Natural killer cell treated with Interleukin-12 subunit alpha and Interleukin-12 subunit beta and Interleukin-15 and Interleukin-18, amount 100 ng/mL, for 72 hours (primary cell): ENCODE measurements at places on chromosomes 1 and 21. TPM values are rescaled to one million over a fixed set of nuclear protein-coding genes. Genes with fewer than 3 reads are reported as not detected.

ACTN2 gene
- total RNA-seq: not detected

AKIRIN1 gene
- total RNA-seq: 88.3 TPM

GRCh38 chr1:96309783-96310182, 411.8 kb upstream of the PTBP2 start:
- no peak for DNase-seq

C1orf105 gene
- not detected for total RNA-seq

DNA sequence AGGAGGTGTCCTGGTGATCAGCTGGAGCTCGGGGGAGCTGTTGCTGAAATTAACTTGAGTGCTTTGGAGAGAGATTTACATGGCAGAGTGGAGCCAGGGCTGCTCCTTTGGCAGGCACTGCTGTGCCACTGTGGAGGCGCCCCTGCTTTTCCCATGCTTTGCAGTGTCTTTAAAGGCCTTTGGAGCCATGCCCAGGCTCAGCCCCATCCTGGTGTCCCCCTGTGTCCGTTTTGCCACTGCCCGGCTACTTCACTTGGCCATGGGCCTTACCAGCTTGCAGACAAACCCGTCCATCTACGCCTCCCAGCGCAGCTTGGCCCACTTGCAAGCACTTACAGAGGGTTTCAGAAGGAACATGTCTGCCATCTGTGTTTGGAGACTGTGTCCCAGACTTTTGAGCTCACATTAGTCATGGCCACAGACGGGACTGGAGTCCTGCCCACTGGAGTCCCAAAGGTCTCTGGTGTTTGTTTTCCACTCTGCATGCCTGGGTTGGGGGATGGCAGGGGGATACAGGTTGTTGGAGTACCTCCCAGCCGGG, 18.2 kb upstream of the LAMTOR5 start:
- no peak for DNase-seq

DNA sequence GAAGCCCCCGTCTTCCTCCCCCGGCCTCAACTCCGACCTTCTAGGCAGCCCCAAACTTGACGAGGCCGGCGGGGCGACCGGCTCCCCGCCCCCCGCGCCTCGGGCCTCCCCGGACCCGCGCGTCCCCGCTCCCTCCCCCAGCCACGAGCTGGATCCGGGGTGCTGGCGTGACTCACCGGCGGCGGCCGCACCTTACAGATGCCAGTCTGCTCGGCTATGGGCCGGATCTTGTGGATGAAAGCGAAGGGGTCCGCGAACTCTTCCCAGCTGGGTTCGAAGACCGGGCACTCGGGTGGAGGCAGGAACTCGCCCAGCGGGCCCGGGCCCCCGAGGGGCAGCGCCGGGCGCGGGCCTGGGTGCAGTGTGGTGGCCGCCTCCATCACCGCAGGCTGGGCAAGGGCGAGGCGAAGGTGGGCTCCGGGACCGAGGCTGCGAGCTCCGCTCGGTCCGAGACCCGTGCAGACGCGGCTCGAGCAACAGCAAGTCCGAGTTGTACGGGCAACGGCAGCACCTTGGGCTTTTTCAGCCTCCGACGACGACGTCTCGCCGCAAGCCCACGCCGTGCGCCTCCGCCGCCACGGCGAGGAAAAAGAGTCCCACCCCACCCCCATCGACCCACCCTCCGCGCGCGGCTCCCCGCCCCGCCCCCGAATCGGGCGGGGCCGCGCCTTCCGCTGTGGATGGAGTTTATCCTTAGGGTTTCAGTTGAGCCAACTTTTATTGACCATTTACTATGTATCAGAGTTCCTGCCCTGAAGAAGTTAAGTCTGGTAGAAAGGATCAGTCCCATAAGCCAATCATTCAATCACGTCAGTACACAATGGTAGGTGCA, at the start of gene KDM5B:
KDM5B (minus strand) TSS at position 496 of the 832 bp plus-strand sequence; CDS start at position 380, 116 bp downstream.
- peak; percentile 82 for DNase-seq

NMNAT2 gene
- total RNA-seq: not detected
